ENCODE measurements at places on chromosomes 6 and 20.

GRCh38 chr20:41135888-41136679, 1.3 kb upstream of the PLCG1 start:
- DNase-seq = no peak

DNA sequence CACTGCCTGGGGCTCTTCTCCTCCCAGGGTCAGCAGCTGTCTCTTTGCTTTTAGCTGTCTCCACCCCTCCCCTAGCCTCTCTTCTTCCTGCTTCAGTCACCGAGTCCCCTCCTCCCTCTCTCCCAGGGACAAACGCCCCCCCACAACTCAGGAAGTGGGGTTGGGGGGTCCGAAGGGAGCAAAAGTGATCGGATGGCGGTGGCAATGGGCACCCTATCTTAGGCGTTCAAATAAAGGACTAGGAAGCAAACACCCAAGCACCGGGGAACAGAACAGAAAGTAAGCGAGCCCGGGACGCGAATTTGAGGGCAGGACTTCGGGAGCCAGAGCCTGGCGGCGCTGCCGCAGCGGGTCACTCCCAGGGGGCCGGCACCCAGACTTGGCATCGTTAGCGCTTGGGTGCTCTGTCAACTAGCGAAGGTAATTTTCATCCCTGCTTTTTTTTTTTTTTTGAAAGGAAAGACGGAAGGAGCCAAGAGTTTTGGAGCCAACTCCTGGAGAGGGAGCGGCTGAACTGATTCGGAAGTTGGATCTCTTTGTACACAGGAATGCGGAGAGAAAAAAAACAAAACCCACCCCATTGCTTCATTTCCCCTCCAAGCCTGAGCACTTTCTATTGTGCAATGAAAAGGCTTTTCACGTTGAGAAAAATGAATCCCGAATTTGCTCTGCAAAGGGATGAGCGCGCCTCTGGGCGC, 815 bp upstream of the ITPR3 start:
- DNase-seq = no peak

GRCh38 chr6:46491628-46492547, 639 bp upstream of the RCAN2 start:
- DNase-seq = peak; percentile 53

GRCh38 chr6:149236589-149236988, 80.9 kb upstream of the TAB2 start:
- DNase-seq = no peak

GRCh38 chr20:46043556-46043955, 14.5 kb downstream of the SLC12A5 start:
- DNase-seq = no peak

- DNase-seq = no peak
Observed at GRCh38 chr6:28215425-28215824, 9.7 kb upstream of the ZSCAN9 start.

DNA sequence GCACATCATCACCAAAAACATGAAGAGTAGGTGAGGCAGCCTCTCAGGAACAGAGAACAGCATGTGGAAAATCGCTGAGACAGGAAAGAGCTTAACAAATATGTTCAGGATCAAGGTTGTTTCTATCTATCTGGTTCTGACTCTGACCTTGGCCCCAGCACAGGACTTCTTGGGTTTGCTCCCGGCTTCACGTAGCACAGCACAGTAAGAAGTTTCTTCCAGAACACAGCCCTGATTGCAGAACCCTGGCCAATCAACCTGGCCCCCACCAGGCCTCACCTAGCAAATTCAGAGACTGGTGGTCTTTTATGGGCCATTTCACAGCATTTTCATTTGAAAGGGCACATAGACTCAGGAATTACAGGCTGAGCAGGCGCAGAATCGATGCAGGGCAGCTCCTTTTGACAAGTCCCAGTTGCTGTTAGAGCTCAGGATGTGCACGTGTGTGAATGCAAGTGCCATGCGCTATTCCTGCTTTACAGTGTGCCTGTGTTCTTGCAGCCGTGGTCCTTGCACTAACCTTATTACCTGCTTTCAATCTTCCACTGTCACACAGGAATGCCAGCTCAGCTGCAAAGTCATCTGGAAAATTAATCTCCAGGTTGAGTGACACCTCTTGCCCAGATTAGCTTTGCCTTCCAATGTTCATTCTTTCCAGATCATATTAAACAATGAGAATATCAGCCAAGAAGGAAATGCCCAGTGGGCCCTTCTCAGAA, 100.5 kb upstream of the SLC2A12 start:
- DNase-seq = no peak

GRCh38 chr6:304833-305370, 12.6 kb downstream of the DUSP22 start:
- DNase-seq = no peak

GRCh38 chr6:91569071-91569470, 982.2 kb upstream of the MAP3K7 start:
- no peak for DNase-seq

DNA sequence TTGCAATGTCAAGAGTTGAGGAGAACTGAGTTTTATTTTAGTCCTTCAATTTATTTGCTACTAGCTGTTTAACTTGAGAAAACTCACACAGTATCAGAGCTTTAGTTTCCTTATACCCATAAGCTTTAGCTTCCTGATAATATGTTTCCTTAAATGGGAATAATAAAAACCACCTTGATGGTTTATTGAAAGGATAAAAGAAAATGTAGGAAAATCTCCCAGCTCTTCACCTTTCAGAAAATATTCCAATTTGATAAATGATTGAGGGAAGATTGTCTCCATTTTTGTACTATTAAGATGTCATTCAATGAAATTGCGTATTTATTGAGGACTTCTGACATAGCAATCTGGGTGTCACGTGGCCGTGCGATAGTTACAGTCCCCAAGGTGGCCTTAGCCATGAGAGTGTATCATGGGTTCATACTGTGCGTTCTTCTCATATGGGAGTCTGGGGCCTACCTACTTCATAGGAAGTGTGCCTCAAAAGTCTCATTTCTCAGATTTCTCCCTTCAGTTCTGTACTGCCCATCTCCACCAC, 296.3 kb upstream of the BMP2 start:
- no peak for DNase-seq

GRCh38 chr6:23647045-23647444, 479.0 kb upstream of the NRSN1 start:
- no peak for DNase-seq

- no peak for DNase-seq
Observed at GRCh38 chr20:63176034-63176426, 39.9 kb downstream of the YTHDF1 start.

DNA sequence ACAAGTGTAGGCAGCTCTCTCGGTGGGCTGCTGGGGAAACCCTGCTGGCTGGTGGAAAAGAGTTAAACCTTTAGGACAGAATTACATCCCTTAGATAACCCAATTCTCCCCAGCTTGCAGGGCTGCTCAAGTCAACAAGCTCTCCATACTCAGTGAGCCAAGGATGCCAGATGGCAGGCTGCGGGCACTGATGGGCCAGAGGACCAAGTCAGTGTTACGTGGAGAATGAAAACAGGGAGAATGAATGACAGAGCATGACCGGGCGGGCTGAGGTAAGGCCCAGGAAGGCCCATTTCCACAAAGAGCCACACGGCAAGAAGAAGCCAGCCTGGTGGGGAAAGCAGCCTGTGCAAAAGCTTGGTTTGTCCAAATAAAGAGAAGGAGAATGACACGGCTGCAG, 58.7 kb upstream of the CD93 start:
- no peak for DNase-seq

GRCh38 chr6:71289039-71289801, 609 bp downstream of the OGFRL1 start:
- DNase-seq = no peak

- no peak for DNase-seq
Observed at GRCh38 chr6:29685718-29686326, 4.9 kb upstream of the ZFP57 start.

DNA sequence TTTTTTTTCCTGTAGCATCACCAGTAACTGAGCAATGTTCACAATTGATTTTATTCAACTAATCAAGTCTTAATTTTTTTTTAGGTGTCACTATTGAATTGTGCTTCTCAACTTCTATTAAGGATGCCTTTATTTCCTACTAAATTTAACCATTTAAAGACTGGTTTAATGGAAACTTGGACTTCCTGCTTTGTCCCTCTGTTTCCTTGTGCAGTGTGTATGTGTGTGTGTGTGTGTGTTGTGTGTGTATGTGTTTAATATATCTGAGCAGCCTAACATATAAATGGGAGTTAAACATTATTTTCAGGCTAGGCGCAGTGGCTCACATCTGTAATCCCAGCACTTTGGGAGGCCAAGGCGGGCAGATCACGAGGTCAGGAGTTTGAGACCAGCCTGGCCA, 1.8 kb downstream of the SERPINB6 start:
- no peak for DNase-seq

DNA sequence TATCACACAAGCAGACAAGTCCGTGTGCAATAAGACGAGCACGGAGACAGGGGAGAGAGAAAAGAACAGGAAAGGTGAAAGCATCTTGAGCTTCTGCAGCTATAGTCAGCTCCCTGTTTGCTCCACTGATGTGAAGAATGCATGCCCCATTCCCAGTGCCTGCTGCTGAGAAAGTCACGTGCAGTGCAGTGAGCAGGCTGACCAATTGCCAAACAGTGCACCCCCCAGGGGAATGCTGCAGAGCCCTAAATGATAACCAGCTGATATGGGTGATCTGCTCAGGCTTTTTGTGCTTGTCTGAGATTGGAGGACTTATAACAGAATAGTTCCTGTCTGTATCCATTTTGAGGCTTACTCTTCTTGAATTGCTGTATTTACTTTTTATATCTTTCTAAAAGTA, 121.5 kb downstream of the PACRG start:
- no peak for DNase-seq

DNA sequence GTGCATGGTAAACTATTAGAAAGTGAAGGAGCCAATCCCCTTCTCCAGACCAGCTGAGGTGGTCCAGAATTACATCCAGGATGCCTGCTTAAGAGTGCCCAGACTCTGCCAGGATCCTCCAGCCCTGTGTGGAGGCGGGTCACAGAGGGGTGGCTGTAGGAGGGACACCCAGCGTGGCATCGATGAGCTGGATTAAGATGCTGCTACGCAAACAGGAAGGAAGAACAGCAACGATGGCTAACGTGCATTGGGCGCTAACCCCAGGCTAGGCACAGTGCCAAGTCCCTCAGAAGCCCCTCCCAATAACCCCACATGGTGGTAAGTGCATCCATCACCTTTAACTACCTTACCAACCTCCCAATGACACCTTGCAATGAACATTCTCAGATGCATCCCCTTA, 63.9 kb upstream of the MRPS10 start:
- DNase-seq = no peak

GRCh38 chr6:134372603-134373281, 54.8 kb upstream of the SGK1 start:
- DNase-seq = no peak

DNA sequence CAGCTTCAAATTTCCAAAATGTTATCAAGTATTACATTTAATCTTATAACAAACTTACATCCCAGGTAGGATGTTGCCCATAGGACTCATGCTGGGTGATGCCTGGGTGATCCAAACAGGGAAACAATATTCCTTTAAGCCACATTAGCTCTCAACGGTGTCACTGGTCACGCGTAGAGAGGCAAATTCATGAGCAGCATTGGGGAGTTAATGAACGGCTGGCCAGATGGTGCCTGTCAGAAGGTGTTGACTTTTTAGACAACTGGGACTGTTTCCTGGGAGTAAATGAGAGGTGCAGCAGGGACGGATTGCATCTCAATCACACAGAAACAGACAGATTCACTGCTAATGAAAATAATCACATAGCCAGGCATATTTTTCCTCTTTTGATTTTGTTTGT, 83.3 kb upstream of the ID4 start:
- DNase-seq = no peak

DNA sequence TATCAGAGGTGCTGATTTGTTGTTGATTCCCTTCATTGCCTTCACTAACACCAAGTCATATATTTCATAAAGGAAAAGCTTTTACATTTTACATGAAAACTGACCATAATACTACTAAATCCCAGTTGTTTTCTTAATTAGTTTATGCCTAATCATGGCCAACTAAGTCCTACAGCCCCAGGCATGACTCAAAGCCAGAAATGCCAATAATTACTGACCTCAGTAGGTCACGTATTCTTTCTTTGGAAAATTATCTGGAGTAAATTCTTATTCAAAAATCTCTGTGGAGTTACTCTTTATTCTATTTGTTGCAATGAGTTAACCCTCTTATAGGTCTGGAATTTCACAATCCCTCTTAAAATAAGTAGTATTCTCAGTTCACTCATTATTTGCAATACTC, 13.5 kb upstream of the MYB start:
- DNase-seq = no peak

DNA sequence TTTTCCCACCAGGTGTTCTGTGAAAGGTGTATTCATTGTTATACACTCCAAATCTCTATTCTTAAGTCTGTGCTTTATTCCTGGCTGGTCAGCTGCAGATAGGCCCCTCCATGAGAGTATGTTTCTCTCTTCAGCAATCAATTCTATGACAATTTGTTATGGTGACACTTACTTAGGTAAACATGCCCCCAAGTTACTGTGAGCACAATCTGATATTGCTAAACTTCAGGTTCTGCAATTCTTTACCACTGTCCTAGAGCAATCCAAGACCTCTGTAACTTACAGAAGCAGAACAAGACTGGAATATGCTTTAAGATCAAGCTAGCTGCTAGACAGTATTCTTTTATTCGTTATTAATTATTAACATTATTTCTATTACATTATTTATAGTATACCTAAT, 391.9 kb downstream of the FRK start:
- no peak for DNase-seq

GRCh38 chr6:112464901-112465665, 118.0 kb downstream of the RFPL4B start:
- no peak for DNase-seq

- DNase-seq = no peak
Observed at GRCh38 chr6:110815015-110815410, 256 bp downstream of the CDK19 start.

DNA sequence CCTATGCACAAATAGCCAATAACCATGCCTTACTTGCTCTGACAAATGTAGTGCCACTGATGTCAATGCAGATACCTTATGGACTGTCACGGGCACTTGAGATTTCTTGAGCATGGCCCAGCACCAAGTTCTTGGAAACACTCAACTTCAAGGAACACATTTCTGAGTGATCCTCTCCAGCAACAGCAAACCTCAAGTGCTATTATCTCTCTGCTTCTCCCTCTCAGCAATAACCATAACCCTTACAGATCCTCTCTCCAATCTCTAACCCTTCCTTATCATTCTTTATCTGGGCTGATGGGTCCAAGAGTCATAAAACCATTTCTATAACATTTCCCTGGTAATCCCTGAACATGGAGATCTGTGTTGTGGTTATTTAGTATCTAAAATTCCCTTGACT, 266.9 kb upstream of the STXBP5 start:
- no peak for DNase-seq

DNA sequence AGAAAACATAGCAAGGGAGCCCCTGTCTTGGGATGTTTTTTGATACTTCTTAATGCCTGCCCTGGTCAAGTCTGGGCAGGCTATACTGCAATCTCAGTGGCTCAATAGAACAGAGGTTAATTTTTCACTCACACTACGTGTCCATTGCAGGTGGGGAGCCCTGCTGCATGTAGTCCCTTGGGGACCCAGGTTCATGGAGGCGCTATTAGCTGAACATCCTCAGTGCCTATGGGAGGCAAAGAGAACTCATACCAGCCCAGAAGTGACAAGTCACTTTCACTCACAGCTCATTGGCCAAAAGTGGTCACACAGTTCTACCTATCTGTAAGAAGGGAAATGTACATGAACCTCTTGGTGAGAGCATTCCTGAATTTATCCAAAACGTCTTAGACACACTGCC, 23.2 kb downstream of the CGA start:
- DNase-seq = no peak

All from hypothalamus (tissue), 51 donors.